Smooth muscle cell of the umbilical artery (primary cell): ENCODE measurements at places on chromosomes 12 and 14. TPM values are rescaled to one million over a fixed set of nuclear protein-coding genes. Genes with fewer than 3 reads are reported as not detected.

The ENDOU gene
- under 0.01 and 0.14 TPM in 2 replicates for total RNA-seq

The RHEBL1 gene
- total RNA-seq = 0.30 and 0.55 TPM in 2 replicates

The TAS2R20 gene
- 3.9 and 6.6 TPM in 2 replicates for total RNA-seq

The E2F7 gene
- total RNA-seq = 2.4 and 17.9 TPM in 2 replicates

The SERPINA12 gene
- total RNA-seq = not detected in 2 replicates

The LRRC10 gene
- not detected in 2 replicates for total RNA-seq

The UBE3B gene
- 53.4 and 83.6 TPM in 2 replicates for total RNA-seq

The FAM186B gene
- total RNA-seq = under 0.01 and 0.09 TPM in 2 replicates
